ENCODE measurements at places on chromosomes 2 and 18.

- H3K4me1 ChIP-seq, result peaks cover 9% of the 10 kb centered on the region
- 0 out of 2 replicates have a peak overlapping the region, but pooled peaks have one; percentile 76 for H3K27ac ChIP-seq
- no peak overlapping the region for H3K4me3 ChIP-seq
- DNase-seq, result no peak
- peaks cover 34% of the 10 kb centered on the region for H3K36me3 ChIP-seq
- no peaks in the 10 kb centered on the region for H3K27me3 ChIP-seq
Measured at GRCh38 chr2:239960929-239961661, 64.0 kb downstream of the NDUFA10 start.

GRCh38 chr18:48996041-48996440 lies 45.3 kb upstream of the SMAD7 start:
- no peak overlapping the region for H3K4me3 ChIP-seq
- no peak for DNase-seq
- H3K27ac ChIP-seq, result no peak overlapping the region
- no peaks in the 10 kb centered on the region for H3K36me3 ChIP-seq
- peaks cover 3% of the 10 kb centered on the region for H3K27me3 ChIP-seq

- H3K4me1 ChIP-seq, result no peaks in the 10 kb centered on the region
- H3K27ac ChIP-seq, result no peak overlapping the region
- H3K27me3 ChIP-seq, result no peaks in the 10 kb centered on the region
- H3K36me3 ChIP-seq, result no peaks in the 10 kb centered on the region
- H3K4me3 ChIP-seq, result no peak overlapping the region
Measured at GRCh38 chr2:28582595-28582994, 86.7 kb downstream of the PLB1 start.

- no peak overlapping the region for H3K4me3 ChIP-seq
- peaks cover 13% of the 10 kb centered on the region for H3K4me1 ChIP-seq
- H3K27ac ChIP-seq, result no peak overlapping the region
- H3K36me3 ChIP-seq, result peaks cover 24% of the 10 kb centered on the region
- no peaks in the 10 kb centered on the region for H3K27me3 ChIP-seq
Measured at GRCh38 chr2:240791221-240791800, 28.7 kb downstream of the KIF1A start.

- H3K36me3 ChIP-seq, result no peaks in the 10 kb centered on the region
- no peaks in the 10 kb centered on the region for H3K27me3 ChIP-seq
- peaks cover 20% of the 10 kb centered on the region for H3K4me1 ChIP-seq
- no peak for DNase-seq
- no peak overlapping the region for H3K27ac ChIP-seq
- H3K4me3 ChIP-seq, result no peak overlapping the region
Measured at GRCh38 chr2:235328991-235329390, 164.9 kb upstream of the AGAP1 start.

DNA sequence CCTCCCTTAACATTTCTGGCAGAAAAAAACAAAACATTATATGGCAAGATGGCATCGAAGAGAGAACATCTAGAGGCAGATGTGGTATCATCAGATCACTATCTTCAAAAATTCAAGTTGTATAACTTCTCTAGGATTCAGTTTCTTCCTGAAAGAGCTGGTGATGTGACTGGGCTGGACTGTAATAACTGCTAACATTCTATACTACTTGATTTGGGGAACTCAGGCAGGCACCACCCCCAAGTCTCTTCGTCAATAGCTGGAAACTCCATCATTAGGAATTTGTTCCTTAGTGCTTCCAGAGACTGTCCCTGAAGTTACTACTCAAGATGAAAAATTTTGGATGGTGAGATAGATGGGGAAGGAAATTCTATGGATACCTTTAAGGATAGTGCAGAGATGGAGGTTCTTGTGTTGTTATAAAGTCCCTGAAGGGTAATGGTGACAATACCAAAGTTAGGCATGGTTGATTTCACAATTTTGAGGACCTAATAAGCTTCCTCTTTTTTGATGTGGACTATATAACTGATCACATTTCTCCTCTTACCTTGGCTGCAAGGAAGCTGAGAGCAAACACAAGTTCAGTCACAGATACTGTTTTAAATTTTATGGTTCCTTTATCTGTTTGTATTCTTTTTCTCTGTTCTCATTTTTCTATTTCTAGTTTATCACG lies 59.1 kb upstream of the PGAP1 start:
- DNase-seq, result no peak
- H3K4me3 ChIP-seq, result no peak overlapping the region
- no peaks in the 10 kb centered on the region for H3K27me3 ChIP-seq

- H3K4me1 ChIP-seq, result peaks cover 47% of the 10 kb centered on the region
- peaks cover 24% of the 10 kb centered on the region for H3K36me3 ChIP-seq
- H3K27me3 ChIP-seq, result no peaks in the 10 kb centered on the region
Measured at GRCh38 chr2:231568098-231568784, 24.4 kb upstream of the TEX44 start.

DNA sequence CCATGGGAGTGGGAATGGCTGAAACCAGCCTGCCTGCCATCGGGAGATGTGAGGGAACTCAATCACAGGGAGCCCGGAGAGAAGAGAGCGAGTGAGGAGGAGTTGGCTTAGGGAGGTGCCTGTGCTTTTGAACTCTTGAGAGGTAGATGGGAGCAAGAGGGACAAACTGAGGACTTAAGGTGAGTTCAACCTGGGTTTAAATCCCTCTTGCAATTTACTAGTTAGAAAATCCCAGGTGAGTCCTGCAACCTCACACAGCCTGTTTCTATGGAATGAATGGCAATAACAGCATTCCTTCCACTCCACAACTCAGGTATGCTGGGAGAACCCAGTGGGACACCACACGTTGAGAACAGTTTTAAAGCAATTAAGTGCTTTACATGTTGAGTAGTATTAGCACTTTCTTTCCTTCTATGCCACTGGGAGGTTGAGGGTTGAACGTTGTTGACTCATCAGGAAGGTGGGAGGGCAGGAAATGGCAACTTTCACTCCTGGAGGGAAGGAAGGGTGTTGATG lies 57.3 kb downstream of the VIT start:
- peaks cover 55% of the 10 kb centered on the region for H3K4me1 ChIP-seq
- peak overlapping the region; percentile 98 for H3K27ac ChIP-seq

Measured in WTC11 (cell line).